ENCODE measurements at places on chromosomes 12 and 14.

DNA sequence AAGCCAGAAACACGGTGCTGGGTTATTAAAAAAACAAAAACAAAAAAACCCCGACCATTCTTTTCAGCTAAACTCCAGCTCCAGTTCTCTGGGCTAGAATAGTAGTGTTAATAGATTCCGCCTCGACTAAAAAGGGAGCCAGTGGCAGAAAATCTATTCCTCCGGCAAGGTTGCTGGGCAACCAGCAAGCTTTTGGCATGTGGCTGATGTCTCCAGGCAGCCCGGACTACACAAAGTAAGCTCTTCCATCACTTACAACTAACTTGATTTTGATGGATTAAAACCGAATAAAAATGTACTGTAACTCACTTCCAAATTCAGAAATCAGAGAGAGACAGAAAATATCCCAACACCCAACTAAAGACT lies 126.4 kb upstream of the FOXN3 start:
- no peak for DNase-seq

DNA sequence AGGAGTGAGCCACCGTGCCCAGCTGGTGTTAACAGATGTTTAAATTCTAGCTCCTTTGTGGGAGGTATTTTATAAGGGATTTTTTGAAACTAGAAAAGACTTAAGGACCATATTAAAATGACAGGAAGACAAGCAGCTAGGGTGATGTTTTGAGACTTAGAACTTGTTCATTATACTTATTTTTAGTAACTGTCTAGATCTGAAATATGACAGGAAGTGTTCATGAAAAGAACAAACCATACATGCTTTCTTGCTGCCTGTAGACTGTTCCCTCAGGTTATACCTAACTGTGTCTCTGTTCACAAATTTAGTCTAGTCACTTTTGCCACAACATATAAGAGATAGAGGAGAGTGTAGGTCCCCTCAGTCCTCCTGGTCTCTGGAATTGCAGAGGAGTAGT lies 36.9 kb upstream of the KCNH3 start:
- no peak for DNase-seq

DNA sequence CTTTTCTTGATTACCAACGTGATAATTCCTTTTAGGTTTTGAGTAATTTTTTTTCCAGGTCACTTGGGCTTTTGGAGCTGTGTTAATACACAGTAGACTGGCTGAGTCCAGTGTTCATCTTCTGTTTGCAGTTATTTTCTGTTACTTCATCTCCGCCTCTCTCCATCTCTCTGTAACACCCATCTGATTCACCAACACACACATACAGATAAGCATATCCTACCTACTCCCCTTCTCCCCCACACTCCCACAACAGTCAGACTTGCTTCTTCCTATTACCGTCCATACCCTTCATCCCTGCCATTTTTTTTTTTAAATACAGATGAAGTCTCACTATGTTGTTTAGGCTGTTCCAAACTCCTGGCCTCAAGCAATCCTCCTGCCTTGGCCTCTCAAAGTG lies 72.7 kb upstream of the MANSC4 start:
- no peak for DNase-seq

GRCh38 chr14:104942586-104942985 lies 17.9 kb downstream of the PLD4 start:
- DNase-seq, result no peak

- no peak for DNase-seq
These were observed 331.5 kb downstream of the LRIG3 start for GRCh38 chr12:58588770-58589169.

- no peak for DNase-seq
These were observed 50.3 kb upstream of the DICER1 start for GRCh38 chr14:95207475-95208233.

DNA sequence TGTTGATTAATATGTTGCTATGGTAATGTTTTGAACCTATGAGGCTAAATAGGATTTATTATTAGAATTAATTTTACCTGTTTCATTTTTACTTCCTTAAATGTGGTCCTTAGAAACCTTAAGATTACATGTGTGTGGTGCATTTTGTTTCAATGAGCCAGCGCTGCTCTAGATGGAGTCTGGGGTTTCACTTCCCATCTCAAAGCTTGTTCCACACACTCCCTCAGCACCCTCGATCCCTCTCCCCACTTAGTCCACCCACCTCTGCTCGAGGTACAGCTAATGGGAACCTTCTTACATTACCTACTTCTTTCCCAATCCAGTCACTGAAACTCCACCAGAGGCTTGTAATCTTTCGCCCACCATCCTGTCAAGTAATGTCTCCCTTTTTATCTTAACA lies 205.2 kb downstream of the PAX9 start:
- no peak for DNase-seq

DNA sequence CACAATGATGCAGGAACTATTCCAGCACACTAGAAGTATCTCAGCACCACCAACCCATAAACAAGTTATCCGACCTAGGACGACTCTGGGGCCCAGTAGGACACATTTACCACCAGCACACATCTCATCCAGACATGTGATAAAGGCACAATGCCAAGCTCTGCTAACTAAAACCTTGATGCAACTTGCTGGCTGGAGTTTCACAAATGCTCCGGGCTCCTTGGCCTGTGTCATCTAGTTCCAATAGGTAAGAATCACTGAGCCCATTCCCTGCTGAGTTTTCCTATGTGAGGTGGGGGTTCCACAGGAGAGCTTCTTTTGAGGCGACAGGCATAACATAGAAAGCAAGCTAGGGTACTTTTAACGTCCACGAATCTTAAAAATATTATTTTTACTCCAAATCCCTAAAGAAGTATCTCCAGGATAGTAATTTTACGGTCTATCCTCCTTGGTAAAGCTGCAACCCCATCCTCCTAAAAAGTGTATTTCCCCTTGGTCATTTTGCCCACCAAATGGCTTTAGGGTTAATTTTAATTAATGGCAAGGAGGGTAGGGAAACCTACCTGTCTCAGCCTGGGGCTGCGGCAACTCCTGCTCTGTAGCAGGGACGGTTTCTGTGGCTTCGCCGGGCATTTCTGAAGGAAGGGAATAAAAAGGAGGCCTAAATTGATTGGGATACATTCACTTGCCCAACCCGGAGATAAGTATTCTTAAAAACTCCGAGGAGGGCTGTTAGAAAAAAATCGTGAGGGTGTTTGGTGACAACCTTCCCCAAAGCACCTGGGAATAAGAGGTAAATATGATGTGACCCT lies 1.0 kb downstream of the NACA start:
- peak; percentile 70 for DNase-seq

DNA sequence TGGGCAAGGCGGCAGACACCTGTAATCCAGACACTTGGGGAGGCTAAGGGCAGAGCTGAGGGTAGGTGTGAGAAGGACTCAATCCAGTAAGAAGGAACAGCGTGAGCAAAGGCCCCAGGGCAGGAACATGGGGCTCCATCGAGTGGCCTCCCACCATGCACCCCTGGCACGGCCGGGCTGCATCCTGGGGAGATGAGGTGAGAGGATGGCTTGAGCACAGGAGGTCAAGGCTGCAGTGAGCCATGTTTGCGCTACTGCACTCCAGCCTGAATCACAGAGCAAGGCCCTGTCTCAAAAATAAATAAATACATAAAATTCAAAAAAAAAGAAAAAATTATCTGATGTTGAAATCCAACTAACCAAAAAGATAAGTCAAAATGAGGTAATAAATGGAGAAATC lies 58.5 kb downstream of the ARL6IP4 start:
- DNase-seq, result no peak

- no peak for DNase-seq
These were observed 30.3 kb downstream of the DMAC2L start for GRCh38 chr14:50342221-50343078.

DNA sequence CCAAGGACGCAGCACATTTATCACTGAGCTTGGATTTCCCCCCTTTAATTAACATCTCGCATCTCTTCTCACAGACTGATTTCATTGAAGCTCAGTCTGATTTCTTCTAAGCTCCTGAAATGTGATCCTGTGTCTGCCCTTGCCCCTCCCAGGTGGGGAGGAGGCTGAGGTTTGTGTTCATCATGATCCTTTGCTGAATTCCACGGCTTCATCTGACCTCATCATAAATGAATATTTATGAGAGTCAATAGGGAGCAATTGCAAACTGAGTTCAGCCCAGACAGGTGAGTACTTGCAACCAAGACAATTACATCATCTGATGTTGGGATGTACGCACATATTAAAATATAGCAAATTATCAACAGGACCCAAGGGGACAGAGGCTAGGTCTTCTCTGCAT lies 72.4 kb downstream of the MAP1LC3B2 start:
- no peak for DNase-seq

GRCh38 chr12:4742416-4742970 lies 22.3 kb downstream of the GALNT8 start:
- DNase-seq, result no peak

- DNase-seq, result no peak
These were observed 126.5 kb downstream of the TSPAN9 start for GRCh38 chr12:3203713-3204112.

DNA sequence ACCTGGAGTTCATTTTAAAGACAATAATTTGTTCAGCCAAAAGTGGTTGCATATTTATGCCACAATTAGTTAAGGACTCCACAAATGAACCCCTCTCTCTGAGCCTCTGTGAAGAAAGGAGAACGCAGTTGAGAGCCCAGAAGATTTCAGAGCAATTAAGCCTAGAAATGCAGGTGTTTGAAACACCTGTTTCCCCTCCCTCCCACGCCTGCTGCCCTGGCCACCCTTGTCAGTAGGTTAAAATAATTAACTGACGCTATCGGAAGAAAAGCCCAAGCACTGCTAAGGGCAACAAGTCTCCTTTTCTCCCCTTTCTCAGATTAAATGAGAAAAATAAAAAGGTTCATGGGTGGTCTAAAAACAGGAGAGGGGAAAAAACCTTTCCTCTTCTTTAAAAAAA lies 99.2 kb downstream of the PPM1A start:
- DNase-seq, result no peak

DNA sequence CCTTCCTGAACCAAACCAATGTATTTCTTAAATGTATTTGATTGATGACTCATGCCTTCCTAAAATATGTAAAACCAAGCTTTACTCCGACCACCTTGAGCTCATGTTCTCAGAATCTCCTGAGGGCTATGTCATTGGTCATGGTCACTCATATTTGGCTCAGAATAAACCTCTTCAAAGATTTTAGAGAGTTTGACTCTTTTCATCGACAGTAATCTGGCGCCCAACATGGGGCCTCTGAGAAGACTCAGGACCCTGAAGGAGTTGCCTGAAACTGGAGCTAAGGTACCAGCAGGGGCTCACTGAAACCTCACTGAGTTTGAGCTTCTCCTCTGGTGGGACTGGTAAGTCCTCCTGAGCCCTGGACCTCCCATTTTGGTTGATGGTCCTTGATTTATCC lies 17.2 kb upstream of the PSMC1 start:
- DNase-seq, result no peak

GRCh38 chr12:26564391-26564790 lies 268.6 kb downstream of the ITPR2 start:
- no peak for DNase-seq

DNA sequence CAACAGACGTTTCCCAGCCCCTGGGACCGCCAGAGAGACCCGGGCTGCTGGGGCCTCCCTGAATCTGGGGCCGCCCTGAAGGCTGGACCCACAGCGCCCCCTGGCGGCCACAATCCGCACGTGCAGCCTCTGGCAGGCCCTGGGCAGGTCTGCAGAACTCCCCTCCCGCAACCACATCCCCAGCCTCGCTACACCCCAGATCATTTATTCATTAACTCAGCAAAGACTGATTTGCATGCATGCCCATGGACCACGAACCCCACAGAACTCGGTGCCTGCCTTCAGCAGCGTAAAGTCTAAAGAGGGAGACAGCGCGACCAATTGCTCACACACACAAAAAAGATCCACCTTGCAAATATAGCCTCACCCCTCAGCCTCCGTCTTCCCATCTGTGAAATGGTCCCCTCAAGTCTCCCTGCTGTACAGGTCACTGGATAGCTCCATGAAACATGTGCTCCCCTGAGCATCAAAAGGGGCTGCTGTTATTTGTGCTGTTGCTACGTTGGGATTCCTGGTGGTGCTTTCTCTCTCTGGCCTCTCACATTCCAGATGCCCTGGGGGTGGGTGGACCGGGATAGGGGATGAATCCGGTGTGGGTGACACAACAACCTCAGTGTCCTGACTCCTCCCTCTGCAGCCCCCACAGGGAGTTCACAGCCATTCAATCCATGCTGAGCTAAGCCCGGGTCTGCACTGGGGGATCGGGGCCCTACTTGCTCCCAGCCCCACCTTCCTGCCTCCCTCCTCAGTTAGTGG lies 96.4 kb downstream of the SCARB1 start:
- no peak for DNase-seq

DNA sequence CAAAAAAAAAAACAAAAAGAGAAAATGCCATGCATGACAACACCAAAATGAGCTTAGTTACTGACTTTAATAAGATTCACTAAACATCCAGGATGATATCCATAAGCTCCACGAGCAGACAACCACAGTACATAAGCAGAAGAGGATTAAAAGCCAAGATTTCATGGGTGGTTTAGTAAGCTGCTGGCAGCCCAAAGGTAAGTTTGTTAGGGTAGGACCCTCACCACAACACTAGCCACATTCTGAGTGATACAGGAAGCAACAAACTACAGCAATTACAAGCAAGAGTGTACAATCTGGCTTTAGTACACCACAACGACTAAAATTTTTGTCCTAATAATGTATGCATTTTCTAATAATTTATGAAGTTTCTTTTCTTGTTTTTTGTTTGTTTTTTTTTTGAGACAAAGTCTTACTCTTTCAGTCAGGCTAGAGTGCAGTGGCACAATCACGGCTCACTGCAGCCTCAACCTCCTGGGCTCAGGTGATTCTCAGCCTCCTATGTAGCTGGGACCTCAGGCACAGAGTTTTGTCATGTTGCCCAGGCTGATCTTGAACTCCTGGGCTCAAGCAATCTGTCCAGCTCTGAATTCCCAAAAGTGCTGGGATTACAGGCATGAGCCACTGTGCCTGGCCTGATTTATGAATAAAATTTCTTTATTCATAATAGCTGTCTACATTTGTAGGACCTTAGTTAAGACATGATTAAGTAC lies 221.4 kb downstream of the MED13L start:
- no peak for DNase-seq

DNA sequence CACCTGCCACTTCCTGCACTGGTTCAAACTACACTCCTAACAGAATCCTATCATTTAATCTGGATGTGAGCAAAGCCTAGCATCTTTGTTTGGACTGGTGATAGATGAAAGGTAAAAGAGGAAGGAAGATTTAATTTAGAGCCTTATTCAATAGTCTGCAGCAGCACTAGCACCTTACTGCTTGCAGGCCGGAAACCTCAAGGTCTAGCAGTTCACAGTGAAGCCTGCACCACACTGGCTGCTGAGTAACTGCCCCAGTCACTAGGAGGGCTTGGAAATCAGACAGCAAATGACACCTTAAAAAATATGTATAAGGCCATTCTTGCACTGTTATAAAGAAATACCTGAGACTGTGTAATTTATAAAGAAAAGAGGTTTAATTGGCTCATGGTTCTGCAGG lies 358.0 kb downstream of the DAD1 start:
- DNase-seq, result no peak

DNA sequence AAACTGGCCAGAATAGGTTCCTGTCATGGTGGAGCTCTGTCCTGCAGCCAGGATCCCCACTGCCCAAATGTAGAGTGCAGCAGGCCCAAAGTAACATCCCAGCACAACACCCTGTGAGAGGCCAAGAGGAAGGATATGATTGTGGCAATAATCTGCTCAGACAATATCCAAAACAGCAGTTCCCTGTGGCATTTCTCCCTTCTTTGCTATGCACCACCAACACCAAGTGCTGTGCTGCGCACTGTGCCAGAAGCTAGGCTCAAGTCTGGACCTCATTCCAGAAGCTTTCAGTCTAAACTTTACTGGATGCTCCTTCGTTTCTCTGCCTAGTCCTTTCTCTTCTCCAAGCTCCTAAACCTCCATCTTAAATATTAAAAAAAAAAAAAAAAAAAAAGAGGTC lies 33.4 kb downstream of the SLC11A2 start:
- no peak for DNase-seq

Measured in GM04503 (cell line).